ENCODE measurements at places on chromosomes 1 and 21. TPM values are rescaled to one million over a fixed set of nuclear protein-coding genes. Genes with fewer than 3 reads are reported as not detected.

DNA sequence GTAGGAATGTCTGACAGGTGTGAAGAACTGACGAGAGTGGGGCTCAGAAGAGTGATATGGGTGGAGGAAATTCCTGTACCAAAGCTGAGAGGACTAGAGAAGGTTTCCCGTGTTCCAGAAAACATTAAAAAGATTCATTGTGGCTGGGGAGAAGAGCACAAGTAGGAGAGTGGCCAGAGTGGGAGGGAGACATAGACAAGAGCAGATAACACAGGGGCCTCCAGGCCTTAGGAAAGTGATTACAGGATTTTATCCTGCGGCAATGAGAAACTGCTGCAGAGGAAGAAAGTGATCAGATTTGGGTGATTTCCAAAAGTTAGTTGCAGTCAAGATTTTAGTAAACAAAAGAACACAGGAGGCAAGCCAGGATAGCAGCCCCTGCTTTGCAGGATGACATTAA lies 7.9 kb downstream of the C8B start:
- H3K36me3 ChIP-seq, result no peaks in the 10 kb centered on the region
- DNase-seq, result no peak
- H3K4me3 ChIP-seq, result no peak overlapping the region
- H3K4me1 ChIP-seq, result no peaks in the 10 kb centered on the region
- no peaks in the 10 kb centered on the region for H3K27me3 ChIP-seq

GRCh38 chr1:178825167-178825566 lies 45.7 kb downstream of the ANGPTL1 start:
- peaks cover 6% of the 10 kb centered on the region for H3K36me3 ChIP-seq
- no peak overlapping the region for H3K4me3 ChIP-seq
- DNase-seq, result no peak
- H3K27ac ChIP-seq, result no peak overlapping the region
- no peaks in the 10 kb centered on the region for H3K27me3 ChIP-seq
- H3K4me1 ChIP-seq, result no peaks in the 10 kb centered on the region

- H3K4me1 ChIP-seq, result no peaks in the 10 kb centered on the region
- H3K4me3 ChIP-seq, result no peak overlapping the region
- H3K36me3 ChIP-seq, result no peaks in the 10 kb centered on the region
- DNase-seq, result no peak
- H3K27me3 ChIP-seq, result peaks cover 5% of the 10 kb centered on the region
Observed at GRCh38 chr21:32096411-32096810, 182.4 kb downstream of the MIS18A start.

DNA sequence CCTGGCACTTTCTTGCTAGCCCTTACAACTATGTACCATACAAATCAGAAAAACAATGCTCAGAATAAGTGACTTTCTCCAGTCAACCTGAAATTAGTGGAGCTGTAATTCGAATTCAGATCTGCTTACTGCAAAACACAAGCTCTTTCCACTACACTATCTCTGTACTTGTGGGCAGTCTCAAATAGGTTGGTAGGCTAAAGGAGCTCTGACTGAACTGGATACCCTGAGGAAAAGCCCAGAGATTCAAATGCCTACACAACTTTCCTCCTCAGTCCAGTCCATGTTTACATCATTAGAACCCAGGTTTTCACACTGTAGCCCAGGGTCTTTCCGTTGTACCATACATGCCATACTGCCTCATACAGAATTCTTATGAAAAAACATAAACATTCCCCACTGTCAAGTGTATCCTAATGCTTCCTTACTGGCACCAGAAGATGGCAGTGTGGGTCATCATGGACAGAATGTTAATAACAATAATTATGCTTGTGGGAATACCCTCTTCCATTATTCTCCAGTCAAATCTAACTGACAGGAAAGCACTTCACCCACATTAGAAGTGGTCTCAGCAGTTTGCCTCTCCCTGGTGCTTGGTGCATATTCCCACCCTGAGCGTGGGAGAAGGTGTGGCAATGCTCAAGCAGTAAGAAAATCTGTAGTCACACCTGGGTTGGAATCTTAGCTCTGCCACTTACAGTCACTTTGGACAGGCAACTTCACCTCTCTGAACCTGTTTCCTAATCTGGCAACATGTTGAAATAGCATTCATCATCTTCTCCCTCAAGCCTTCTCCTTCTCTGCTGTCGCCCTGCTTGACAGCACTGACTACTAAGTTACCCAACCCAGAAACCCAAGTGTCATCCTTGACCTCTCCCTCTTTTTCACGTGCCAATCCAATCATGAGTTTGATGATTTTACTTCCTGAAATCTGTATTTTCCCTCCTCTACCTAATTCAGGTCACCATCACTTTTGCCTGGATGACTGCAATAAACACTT lies 14.4 kb upstream of the ZFYVE9 start:
- H3K4me3 ChIP-seq, result no peak overlapping the region
- H3K27ac ChIP-seq, result no peak overlapping the region
- H3K36me3 ChIP-seq, result no peaks in the 10 kb centered on the region
- peak; percentile 77 for DNase-seq
- no peaks in the 10 kb centered on the region for H3K4me1 ChIP-seq
- no peaks in the 10 kb centered on the region for H3K27me3 ChIP-seq

DNA sequence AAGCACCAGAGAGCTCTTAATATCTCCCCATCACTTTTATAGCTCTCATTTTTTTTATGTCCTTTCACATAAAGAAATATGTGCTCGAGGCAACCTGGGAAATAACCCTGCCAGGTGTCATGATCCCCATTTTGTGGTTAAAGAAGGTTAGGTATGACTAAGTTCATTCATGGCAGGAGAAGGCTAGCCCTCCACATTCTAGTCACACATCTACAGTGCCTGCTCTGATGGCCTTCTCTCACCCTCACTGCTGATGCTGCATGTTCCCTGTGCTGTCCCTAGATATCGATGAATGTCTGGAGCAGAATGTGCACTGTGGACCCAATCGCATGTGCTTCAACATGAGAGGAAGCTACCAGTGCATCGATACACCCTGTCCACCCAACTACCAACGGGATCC lies 187.5 kb downstream of the TPR start:
- peak overlapping the region; percentile 78 for H3K27ac ChIP-seq
- no peak for DNase-seq
- H3K4me1 ChIP-seq, result peaks cover 20% of the 10 kb centered on the region
- no peaks in the 10 kb centered on the region for H3K27me3 ChIP-seq
- H3K4me3 ChIP-seq, result no peak overlapping the region

DNA sequence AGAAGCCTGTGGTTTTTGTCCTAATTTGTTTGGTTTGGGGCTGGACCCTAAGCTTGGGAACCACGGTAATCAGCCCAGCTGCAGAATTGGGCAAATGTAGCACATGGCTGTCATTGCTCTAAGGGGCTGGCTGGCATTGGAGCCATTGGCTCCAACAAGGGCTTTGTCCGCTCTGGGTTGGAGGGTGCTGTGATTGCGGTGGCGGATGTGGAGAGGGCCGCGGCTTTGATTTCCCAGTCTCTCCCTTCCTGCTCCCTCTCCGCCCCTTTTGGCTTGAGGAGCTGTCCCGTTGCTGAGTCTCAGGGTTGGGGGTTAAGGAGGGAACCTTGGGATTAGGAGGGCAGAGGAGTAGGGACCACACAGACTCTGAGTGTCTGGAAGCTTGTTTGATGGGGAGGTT lies 91.7 kb upstream of the CD34 start:
- H3K36me3 ChIP-seq, result no peaks in the 10 kb centered on the region
- H3K27me3 ChIP-seq, result peaks cover 6% of the 10 kb centered on the region
- DNase-seq, result no peak
- no peak overlapping the region for H3K27ac ChIP-seq
- H3K4me3 ChIP-seq, result no peak overlapping the region
- no peaks in the 10 kb centered on the region for H3K4me1 ChIP-seq

- no peak overlapping the region for H3K27ac ChIP-seq
- H3K27me3 ChIP-seq, result no peaks in the 10 kb centered on the region
Observed at GRCh38 chr1:119740261-119740660, 28.4 kb downstream of the HMGCS2 start.

KRTAP19-1 gene
- not detected for total RNA-seq

DNA sequence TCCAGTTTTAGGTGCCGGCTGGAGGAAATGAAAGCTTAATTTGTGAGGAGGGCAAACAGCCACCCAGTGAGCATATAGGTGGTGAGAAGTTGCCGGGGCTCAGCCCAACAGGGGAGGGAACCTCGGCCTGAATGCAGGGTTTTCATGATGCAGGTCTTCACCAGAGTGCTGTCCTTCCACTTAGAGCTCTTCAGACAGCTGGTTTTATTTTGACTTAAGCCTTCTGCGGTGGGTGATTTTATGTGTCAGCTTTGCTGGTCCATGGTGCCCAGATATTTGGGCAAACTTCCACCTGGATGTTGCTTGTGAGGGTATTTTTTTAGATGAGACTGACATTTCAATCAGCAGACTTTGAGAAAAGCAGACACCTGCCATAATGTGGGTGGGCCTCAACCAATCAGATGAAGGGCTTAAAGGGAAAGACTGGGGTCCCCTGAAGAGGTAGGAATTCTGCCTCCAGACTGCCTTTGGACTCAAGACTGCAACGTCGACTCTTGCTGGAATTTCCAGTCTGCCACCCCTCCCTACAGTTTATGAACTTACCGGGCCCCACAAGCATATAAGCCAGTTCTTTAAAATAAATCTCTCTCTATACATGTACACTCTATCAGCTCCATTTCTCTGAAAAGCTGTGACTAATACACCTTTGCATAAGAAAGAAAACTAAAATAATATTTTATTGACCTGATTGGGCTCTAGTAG lies 72.8 kb downstream of the RHOU start:
- peaks cover 2% of the 10 kb centered on the region for H3K4me1 ChIP-seq
- no peak for DNase-seq
- no peak overlapping the region for H3K27ac ChIP-seq
- peaks cover 6% of the 10 kb centered on the region for H3K27me3 ChIP-seq
- H3K36me3 ChIP-seq, result no peaks in the 10 kb centered on the region

S100B gene
- total RNA-seq, result not detected

OR2L2 gene
- not detected for total RNA-seq

DNA sequence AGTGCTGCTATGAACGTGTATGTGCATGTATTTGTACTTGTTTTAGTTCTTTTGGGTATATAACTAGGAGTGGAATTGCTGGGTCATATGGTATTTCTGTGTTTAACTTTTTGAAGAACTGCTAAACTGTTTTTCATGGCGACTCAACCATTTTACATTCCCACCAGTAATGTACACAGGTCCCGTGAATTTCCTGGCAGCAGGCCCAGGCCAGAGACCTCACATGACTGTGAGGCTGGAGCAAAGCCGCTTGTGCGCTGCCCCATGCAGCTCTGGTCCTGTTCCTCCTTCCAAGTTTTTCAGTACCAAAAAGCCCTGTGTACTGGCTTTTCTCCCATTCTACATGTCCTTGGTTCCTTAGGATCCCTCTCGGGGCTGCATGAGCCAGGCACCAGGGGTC lies 29.6 kb downstream of the ACOT11 start:
- H3K27ac ChIP-seq, result no peak overlapping the region
- no peaks in the 10 kb centered on the region for H3K36me3 ChIP-seq
- DNase-seq, result peak; percentile 68
- peaks cover 3% of the 10 kb centered on the region for H3K4me1 ChIP-seq
- no peaks in the 10 kb centered on the region for H3K27me3 ChIP-seq

CD247 gene
- total RNA-seq, result not detected

TNFAIP8L2 gene
- total RNA-seq, result not detected

SUCO gene
- total RNA-seq, result 21.5 TPM

CELA2B gene
- total RNA-seq, result not detected

DNA sequence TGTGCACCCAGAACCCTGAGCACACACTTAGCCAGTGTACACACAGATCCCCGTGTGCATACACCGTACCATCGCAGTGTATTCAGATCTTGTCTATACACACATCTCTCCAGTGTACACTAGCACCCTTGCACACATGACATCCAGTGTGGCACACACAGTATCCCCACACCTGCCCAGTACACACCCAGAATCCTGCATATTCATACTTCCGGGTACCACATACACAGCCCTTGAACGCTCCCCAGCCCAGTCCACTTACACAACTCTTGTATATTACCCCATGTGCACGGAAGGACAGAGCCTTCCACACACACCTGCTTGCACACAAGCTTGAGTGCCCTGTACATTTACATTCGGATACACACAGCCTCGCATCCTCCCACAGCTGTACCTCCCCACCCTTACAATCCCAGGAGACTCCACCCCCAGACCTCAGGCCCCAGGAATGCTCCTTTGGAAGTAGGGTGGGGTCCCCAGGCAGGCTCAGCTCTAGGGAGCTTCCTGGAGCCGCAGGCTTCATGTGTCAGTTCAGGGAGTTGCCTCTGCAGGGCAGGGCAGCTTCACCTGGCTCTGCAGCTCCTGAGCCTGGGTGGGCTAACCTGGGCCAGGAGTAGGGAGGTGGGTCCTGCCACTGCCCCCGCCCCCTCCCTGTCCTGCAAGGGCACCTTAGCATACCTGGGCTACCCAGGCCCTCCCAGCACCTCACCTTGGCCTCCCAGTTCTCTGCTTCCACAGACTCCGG lies 46.2 kb downstream of the AHDC1 start:
- H3K27me3 ChIP-seq, result no peaks in the 10 kb centered on the region
- H3K36me3 ChIP-seq, result peaks cover 10% of the 10 kb centered on the region
- H3K27ac ChIP-seq, result peak overlapping the region; percentile 8
- H3K4me3 ChIP-seq, result no peak overlapping the region

OR2AK2 gene
- total RNA-seq, result not detected

DNA sequence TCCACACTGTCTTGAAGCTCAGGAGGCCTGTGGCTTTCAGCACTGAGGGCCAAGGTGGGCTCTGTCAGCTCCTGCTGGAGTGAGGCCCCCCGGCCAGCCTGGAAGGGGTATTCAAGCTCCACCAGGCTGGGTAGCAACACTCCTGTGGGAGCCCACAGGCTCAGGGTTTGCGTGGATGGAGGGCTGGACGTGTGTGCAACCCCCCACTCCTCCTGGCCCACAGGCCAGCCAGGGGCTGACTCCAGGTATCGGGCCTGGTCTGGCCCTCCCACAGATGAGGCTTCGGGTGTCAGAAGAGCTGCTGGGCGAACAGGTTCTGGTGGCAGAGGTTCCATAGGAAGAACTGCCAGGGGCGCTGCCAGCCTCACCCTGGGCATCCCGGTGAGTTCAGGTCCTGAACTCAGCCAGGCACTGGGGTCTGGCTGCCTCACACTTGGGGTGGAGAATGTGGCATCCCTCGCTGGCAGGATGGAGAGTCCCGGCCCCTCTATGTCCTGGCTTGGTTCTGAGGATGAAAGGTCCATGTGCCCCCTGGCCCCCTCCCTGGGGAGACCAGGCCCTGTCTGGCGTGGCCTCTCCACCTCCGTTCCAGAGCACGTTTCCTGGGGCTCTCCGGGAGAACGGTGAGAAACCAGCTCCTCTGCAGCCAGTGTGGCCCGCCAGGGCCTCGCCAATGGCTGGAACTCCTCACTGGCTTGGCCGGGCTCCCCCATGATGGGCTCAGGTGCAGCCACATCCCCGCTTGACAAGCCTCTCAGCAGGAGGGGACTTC lies 64.6 kb upstream of the TARDBP start:
- H3K4me1 ChIP-seq, result peaks cover 5% of the 10 kb centered on the region
- H3K36me3 ChIP-seq, result no peaks in the 10 kb centered on the region
- no peak overlapping the region for H3K27ac ChIP-seq
- no peak for DNase-seq

DNA sequence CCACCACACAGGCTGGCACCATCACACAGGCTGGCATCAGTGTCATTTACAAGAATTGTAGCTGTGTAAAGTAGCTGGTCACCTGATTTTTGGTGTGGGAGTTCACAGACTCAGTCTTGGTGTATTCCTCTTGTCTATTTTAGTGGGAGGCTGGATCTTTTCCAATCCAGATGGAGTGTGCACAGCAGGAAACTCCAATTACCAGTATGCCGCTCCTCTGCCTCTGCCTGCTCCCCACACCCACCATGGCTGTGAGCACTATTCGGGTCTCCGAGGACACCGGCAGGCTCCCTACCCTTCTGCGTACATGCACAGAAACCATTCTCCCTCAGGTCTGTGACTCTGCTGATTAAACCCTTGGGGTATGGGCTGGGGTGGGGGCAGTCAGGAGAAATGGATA lies 24.2 kb downstream of the TBX19 start:
- no peaks in the 10 kb centered on the region for H3K27me3 ChIP-seq
- no peak for DNase-seq
- no peaks in the 10 kb centered on the region for H3K36me3 ChIP-seq
- H3K27ac ChIP-seq, result no peak overlapping the region
